ENCODE measurements at places on chromosomes 1 and 21.

- DNase-seq = no peak
Observed at GRCh38 chr1:221779771-221780170, 37.9 kb upstream of the DUSP10 start.

GRCh38 chr21:16079830-16080229, 350.0 kb downstream of the USP25 start:
- DNase-seq = no peak

GRCh38 chr1:211616231-211616964, 37.4 kb upstream of the SLC30A1 start:
- DNase-seq = no peak

DNA sequence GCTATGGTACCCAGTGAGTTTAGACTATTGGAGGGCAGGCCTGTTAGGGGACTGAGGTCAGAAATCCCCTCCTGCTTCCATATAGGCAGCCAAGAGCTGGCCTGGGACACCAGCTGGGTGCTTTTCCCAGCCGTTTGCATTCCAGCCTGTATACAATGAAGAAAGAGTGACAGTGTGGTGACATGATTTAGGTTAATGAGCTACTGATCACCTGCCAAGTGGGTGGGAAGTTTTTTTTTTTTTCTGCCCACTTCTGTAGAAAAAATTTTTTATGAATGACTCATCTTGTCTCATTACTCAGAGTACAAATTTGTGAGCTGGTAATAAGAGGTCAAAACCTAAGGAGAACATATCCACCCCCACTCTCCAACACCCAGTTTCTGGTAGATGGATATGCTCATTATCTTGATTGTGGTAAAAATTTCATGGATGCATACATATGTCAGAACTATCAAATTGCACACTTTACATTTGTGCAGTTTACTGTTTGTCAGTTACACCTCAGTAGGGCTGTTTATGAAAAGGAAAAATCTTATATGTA, 16.4 kb upstream of the CGN start:
- no peak for DNase-seq

- DNase-seq = no peak
Observed at GRCh38 chr1:172642970-172643369, 15.9 kb upstream of the FASLG start.

- DNase-seq = no peak
Observed at GRCh38 chr21:43347461-43348169, 79.3 kb downstream of the SIK1 start.

GRCh38 chr1:114745291-114745690, 12.5 kb downstream of the CSDE1 start:
- DNase-seq = no peak

GRCh38 chr1:155186794-155187455, 13.3 kb downstream of the TRIM46 start:
- DNase-seq = no peak

DNA sequence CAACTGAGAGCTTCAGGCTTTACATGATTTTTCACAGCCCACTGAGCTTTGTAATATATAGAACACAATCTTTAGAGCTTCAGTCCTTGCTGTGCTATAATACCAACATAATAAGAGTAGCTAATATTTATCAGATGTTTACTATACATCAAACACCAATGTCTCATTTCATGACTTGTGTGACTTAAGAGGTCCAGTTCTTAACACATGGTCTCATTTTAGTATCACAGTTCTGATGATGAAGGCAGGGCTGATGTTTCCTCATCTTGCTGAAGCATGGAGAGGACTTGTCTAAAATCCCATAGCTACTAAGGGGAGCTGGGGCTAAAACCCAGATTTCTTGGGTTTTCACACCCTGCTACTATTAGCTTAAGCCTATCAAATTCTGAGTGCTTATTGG, 5.5 kb downstream of the MTR start:
- DNase-seq = no peak

GRCh38 chr1:91891969-91892368, 6.0 kb upstream of the TGFBR3 start:
- no peak for DNase-seq

DNA sequence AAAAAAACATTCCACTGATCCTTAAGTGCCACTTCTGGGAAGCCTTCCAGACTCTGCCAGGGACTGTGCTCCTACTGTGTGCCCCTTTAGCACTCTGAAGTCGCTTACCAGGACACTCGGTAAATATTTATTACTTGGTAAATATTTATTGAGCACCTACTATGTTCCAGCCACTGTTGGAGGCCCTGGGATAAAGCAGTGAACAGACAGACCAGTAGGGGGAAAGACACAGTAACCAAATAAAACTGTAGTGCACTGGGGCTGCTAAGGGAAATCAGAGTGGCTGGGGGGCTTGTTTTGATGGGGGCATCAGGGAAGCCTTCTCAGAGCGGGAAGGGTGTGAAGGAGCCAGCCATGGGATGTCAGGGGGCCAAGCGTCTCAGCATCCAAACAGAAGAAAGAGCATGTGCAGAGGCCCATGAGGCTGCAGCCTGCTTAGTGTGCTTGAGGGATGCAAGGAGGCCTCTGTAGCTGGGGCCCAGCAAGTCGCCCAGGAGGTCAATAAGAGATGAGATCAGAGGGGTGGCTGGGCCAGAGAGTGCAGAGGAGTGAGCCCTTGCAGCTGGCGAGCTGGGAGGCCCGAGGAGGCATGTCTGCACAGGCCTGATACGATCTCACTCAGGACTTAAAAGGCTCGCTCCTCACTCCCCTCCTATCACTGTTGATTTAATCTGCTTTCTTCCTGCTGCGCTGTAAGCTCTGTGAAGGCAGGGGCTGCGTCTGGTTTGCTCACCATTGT, 28.6 kb downstream of the KAZN start:
- no peak for DNase-seq
